ENCODE measurements at places on chromosomes 6 and 20. TPM values are rescaled to one million over a fixed set of nuclear protein-coding genes. Genes with fewer than 3 reads are reported as not detected.

Gene TCF21
- total RNA-seq, result not detected

Gene BTN1A1
- total RNA-seq, result not detected

Gene SRMS
- total RNA-seq, result 0.39 TPM

Gene PEX3
- total RNA-seq, result 14.0 TPM

Gene MBOAT1
- total RNA-seq, result 7.6 TPM

Gene OR2H2
- not detected for total RNA-seq

Gene RBBP9
- total RNA-seq, result 16.2 TPM

Gene PNPLA1
- total RNA-seq, result not detected

Gene TSBP1
- total RNA-seq, result not detected
